ENCODE measurements at places on chromosomes 13 and 19. TPM values are rescaled to one million over a fixed set of nuclear protein-coding genes. Genes with fewer than 3 reads are reported as not detected.

GRCh38 chr13:92362717-92363116 is 863.9 kb upstream of the GPC6 start:
- DNase-seq = no peak

GRCh38 chr19:58001895-58002369 is 688 bp downstream of the ZNF606 start:
- DNase-seq = no peak

DNA sequence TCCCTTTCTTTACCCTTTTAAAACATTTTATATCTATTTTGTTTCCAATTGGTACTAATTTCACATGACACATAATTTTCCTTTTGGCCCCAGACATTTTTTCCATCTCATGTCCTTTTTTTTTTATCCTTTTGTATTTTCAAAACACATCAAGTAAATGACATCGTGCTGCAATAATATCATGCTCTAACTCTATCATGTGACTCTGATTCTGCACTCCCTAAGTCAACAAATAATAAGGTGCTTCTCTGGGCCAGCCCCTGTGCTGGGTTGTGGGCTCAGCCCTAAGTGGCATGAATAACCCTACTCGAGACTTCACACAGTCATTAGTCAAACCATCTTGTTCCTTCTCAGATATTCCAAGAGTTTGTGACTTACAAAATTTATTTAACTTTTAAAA is 21.7 kb downstream of the NALCN start:
- DNase-seq = no peak

- no peak for DNase-seq
These were observed 5.0 kb upstream of the ISYNA1 start for GRCh38 chr19:18442941-18443340.

DNA sequence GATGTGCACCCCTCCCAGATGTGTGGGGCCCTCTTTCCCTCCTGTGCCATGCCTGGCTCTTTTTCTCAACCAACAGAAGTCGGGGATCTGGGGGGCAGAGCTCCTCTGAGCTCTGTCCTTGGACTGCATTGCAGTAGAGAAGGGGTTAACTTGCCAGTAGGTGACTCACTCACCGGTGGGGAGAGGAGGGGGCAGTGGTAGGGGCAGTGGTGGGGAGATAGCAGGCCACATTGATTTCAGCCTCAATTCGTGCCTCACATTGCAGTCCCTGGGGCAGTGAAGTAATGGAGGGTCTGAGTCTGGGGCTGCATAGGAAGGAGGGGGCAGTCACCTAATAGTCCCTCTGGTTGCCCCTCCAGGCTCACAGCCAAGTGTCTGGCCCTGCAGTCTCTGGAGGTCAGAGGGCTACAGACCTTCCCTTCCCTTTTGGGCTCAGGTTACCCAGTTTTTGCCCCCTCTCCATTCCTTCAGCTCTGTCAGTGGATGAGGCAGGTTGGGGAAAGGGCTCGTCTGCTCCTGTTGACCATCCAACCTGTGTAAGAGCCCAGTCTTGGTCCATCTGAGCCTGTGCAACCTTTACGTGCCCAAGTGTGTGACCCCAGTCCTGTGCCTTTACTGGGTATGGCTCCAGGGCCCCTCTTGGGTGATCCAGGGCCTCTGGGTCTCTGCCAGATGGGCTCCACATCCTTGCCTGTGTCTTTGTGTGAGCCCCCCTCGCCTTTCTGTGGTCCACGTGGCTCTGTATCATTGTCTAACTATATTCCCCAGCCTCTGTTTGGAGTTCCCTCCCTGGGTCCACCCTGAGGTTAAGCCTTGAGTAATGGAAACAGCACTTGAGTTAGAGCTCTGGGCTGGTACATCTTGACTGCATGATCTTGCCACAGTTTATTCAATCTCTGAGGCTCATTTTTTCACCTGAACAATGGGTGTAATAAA is 13.0 kb downstream of the CIC start:
- DNase-seq = no peak

DNA sequence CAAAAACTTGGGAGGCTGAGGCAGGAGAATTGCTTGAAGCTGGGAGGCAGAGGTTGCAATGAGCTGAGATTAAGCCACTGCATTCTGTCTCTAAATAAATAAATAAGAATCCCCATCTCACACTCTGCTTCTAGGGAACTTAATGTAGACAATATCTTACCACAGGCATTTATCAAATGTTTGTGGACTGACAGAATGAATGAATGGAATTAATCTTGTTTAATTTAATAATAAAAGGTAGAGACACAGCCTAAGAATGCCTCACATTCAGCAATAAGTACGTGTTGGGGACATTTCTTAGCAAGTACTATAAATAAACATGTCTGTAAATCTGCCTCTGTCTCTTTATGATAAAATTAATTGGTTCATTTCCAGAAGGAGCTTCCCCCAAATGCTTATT is 36.2 kb upstream of the RBM26 start:
- DNase-seq = no peak

- no peak for DNase-seq
These were observed 29.0 kb downstream of the CARS2 start for GRCh38 chr13:110676595-110677587.

DNA sequence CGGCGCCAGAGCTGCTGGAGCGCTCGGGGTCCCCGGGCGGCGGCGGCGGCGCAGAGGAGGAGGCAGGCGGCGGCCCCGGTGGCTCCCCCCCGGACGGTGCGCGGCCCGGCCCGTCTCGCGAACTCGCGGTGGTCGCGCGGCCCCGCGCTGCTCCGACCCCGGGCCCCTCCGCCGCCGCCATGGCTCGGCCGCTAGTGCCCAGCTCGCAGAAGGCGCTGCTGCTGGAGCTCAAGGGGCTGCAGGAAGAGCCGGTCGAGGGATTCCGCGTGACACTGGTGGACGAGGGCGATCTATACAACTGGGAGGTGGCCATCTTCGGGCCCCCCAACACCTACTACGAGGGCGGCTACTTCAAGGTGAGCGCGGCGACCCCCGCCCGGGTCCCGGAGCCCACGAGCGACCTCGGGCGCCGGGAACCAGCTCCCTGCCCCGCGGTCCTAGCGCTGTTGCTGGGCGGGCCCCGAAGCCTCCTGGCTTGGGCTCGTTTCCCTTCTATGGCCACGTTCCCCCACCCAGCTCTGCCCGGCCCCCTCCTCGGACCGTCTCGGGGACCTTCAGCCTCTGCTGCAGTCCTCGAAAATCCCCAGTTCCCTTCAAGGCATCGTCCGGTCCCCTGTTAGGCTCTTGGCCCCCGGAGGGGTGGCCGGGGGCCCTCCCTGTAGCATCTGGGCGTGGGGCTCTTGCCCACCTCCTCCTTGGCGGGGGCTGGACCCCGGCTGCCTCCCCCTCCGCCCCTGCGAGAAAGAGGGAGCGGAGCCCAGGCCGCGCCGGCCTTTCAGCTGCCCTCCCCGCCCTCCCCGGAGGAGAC is at the start of gene CDC34:
Gene CDC34, plus strand, starts transcription at position 8 of the 808 bp plus-strand sequence. Its CDS starts 172 bp downstream, at position 180.
- DNase-seq = no peak

GRCh38 chr13:21884299-21884909 is 213.5 kb downstream of the FGF9 start:
- no peak for DNase-seq

DNA sequence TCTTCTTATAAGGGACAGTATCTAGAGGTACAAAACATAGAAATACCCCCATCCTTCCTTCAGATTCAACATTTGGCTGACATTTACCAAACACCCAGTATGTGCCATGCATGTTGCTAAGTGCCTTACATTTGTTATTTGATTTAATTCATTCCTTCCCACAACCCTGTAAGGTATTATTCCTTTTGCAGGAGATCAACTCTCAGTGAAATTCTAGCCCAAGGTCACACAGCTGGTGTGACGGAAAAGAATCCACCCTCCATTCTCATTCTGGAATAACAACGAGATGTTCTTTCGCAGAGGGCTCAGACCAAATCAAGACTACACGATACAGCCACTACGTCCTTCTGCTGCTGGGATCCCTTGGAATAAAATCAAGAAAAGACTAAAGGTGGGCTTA is 67.8 kb downstream of the C13orf42 start:
- no peak for DNase-seq

DNA sequence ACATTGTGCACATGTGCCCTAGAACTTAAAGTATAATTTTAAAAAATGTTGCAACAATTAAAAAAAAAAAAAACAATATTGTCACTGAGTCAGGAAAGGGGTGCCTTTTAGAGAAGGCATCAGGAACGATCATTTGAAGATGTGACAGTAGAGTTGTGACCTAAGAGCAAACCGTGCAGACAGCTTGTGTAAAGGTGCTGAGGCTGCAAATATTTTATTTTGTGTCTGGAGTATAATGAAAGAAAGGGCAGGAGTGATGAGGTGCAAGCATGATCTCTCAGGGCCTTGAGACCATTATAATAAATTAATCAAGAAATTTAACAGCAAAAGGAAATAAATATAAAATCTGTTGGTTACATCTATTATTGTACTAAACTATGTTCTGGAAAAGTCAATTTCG is 1219.7 kb downstream of the OLFM4 start:
- DNase-seq = no peak

GRCh38 chr13:28161370-28161769 is 23.0 kb downstream of the PAN3 start:
- no peak for DNase-seq

GRCh38 chr19:5827342-5827890 is 12.1 kb downstream of the FUT6 start:
- no peak for DNase-seq

DNA sequence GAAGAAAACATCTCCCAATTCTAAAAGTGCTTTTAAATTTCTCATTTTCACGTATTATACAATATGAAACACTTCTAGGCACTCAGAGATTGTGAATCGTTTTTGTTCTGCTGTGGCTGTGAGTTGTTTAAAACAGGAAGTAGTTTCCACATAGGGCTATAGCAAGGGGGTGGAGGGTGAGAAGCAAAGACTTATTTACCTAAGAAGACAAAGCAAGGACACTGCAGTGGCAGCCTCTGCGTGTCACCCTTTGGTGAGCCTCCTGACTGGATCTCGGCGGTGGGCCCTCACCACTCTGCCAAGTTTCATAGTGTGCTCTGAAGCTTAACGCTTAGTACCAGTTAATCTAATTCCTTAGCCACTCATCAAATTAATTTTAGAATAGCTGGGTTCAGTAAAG is 56.8 kb downstream of the TNFSF13B start:
- no peak for DNase-seq

DNA sequence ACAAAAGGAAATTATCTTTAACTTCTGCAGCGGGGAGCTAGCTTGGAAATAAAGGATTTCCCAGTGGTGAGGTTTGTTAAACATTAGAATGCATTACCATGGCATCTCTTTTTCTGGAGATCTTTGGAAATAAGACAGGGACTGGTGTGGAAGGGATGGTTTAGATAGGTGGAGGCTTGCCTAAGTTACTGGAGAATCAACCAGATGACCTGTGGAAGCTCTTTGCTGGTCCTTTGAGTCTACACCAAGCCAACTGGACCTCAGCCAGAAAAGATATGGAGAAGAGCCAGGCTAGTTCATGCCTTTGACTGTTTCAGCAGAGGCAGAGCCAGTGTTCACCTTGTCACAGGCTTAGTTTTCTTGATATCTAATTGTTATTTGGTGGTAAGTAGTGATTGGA is 134.7 kb downstream of the KCNRG start:
- no peak for DNase-seq

C19orf44 gene
- total RNA-seq = 5.9 TPM

KMT5C gene
- total RNA-seq = 20.8 TPM

PLIN5 gene
- total RNA-seq = 10.4 TPM

MTMR6 gene
- total RNA-seq = 17.4 TPM

GPR32 gene
- not detected for total RNA-seq

POLD1 gene
- 17.3 TPM for total RNA-seq
